Stimulated activated CD8-positive, alpha-beta memory T cell treated with anti-CD3 and anti-CD28 coated beads, Interleukin-15, amount 100 ng/mL, for 48 hours (primary cell): ENCODE measurements at places on chromosomes 7 and 10.

DNA sequence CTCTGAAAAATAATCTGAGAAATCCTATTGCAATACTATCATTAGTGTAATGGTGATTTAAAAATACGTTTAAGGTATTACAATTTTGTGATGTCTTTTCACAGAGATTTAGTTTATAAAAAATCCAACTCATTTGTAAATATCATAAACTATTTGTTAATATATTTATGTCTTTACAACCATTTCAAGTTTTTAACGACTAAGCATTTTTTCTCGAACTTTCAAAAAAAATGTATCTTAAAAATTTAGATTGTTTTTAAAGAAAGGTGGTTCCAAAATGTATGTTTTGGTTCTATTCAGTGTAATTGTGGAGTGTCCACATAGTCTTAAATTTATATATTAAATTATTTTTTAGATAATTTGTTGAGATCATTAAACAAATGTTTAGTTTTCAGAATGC, 134.2 kb upstream of the TEX47 start:
- DNase-seq = no peak

GRCh38 chr10:121165276-121165675, 314.1 kb downstream of the WDR11 start:
- DNase-seq = no peak

DNA sequence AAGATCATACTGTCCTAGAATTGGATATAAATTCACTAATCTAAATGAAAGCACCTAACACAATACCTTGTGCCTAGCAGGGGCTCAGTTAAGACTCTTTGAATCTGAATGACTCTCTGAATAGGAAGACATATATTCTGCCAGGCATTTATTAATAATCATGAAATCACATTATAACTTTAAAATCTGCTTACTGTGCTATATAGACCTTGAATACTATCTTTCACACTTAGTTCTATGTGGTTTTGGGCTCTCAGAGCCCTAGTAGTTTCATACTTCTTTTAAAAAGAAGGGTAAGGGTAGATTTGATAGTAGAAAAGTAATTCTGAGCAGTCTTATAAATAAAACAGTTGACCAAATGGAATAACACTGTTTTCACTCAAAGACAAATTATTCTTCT, 10.2 kb downstream of the UBN2 start:
- no peak for DNase-seq

GRCh38 chr7:130894146-130894908, 160.3 kb upstream of the KLF14 start:
- no peak for DNase-seq

- DNase-seq = no peak
These were observed 2.6 kb downstream of the PLXDC2 start for GRCh38 chr10:19818876-19819275.

DNA sequence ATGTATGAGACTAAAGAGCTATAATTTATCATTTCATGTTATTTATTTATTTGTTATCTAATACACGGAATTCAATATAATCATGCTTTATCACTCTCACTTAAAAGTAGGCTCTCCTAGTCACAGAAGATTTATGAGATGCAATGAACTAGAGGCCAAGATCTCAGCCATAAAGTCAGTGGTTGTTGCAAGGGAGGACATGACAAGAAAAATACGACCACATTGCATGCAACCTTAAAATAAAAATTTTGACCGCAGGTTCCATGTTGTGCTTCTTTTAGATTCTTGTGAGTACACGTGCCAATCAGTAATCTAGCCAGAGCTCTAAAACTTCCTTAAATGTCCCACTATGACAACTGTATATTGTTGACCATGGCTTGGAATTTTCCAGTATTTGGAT, 75.9 kb upstream of the SP8 start:
- no peak for DNase-seq

DNA sequence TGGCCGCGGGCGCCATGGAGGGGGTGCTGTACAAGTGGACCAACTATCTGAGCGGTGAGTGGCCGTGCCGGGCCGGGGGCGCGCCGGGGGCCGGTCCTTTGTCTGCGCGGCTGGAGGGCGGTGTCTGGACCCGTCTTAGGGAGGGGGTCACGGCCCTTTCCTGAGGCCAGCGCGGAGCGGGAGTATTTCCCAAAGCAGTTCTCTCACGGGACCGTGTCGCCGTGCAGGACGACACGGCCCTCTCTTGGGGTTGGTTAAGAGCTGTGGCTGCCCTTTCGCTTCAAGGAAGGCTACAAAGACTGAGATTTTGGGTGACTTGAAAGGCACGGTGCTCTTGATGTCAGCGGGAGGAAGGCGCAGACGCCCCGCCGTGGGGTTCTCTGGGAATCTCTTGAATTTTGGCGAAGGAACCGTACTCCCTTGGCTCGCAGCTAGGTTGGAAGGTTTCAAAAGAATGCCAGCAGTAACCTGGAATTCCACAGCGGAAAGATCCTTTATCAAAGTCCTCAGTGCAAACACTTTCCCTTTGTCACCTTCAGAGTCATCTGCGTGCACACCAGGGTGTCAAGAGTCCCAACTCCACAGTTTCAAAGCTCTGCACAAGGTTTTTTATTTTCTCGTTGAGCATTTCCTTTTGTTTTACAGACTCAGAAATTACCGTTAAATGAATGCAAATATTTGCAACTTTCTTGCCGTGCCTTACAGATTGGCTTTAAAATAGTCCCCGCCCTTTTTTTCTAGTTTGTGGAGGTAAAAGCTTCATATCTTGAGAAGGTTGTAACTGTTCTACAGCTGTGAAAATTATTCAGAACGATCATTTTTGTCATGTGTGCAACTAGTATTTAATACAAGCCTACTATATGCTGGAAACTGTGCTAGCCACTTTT, 780 bp downstream of the PLEKHA8 start:
- no peak for DNase-seq

- no peak for DNase-seq
These were observed 21.7 kb upstream of the STRIP2 start for GRCh38 chr7:129412501-129412900.

DNA sequence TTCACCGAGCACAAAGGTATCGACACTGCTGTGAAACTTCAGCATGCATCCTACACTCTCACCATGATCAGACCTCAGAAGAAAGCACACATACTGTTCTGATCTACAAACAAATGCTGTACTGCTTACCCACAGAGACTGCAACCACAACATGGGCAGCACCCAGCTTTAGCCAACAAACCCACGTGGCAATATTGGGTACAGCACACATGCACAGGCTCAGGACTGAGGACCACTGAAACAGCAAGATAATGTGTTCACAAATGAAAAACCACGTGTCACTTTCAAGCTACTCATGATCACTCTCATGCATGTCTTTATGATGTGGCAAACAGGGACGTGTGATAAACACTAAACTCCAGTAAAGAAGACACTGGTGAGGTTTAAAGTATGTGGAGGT, 119.3 kb upstream of the PTN start:
- no peak for DNase-seq

GRCh38 chr10:127990846-127991542, 84.1 kb downstream of the PTPRE start:
- DNase-seq = peak; percentile 40

DNA sequence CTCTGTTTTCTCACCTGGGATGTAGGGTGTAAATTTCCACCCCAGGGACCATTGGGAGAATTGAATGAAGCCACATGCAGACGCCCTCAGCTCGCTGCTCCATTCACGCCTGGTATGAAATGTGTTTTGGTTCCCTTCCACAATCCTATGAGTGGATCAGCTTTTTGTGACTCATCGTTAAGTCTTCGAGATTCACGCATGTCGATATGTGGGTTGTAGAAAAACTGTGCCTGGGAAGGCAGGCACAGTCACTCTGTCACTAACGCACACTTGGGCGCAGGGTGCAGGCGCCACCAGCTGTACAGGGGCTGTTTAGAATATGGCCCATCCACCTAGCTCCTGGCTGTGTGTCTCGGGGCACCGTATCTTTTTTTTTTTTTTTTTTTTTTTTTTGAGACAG, 64.2 kb upstream of the SH2B2 start:
- no peak for DNase-seq

GRCh38 chr7:23467806-23468525, 2.3 kb downstream of the IGF2BP3 start:
- no peak for DNase-seq

GRCh38 chr10:106502641-106503040, 661.9 kb downstream of the SORCS1 start:
- DNase-seq = no peak

GRCh38 chr10:124741281-124741921, 2.8 kb downstream of the FAM53B start:
- peak; percentile 48 for DNase-seq

GRCh38 chr7:154864523-154864891, 138.4 kb downstream of the PAXIP1 start:
- DNase-seq = no peak

- no peak for DNase-seq
These were observed 55.8 kb downstream of the CLRN3 start for GRCh38 chr10:127836966-127837365.
